Aorta (tissue), 5 donors: ENCODE measurements at places on chromosomes 12 and 14. TPM values are rescaled to one million over a fixed set of nuclear protein-coding genes. Genes with fewer than 3 reads are reported as not detected.
A peak's percentile ranks its signal among the peaks of the same experiment; 100 is the strongest.

GRCh38 chr12:82886671-82887340 is 200.1 kb downstream of the TMTC2 start:
- no peak for DNase-seq

The POLE2 gene
- total RNA-seq = 3.2 TPM

DNA sequence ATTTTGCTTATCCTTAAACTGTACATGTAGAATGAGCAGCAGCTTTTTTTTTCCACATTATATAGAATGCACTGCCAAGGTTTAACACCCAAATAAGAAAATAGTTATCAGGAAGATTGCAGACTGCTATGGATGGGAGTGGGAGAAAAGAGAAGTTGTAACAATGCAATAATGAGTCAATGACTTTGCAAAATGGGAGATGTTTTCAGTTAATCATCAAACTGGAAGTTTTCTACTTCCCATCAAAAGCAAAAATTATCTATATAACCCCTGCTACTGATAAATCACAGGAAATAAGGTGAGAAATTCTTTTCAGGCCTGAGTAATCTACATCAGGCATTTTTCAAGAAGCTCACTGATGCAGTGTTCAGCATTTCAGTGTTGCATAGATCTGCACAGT is 309.1 kb downstream of the GXYLT1 start:
- no peak for DNase-seq

DNA sequence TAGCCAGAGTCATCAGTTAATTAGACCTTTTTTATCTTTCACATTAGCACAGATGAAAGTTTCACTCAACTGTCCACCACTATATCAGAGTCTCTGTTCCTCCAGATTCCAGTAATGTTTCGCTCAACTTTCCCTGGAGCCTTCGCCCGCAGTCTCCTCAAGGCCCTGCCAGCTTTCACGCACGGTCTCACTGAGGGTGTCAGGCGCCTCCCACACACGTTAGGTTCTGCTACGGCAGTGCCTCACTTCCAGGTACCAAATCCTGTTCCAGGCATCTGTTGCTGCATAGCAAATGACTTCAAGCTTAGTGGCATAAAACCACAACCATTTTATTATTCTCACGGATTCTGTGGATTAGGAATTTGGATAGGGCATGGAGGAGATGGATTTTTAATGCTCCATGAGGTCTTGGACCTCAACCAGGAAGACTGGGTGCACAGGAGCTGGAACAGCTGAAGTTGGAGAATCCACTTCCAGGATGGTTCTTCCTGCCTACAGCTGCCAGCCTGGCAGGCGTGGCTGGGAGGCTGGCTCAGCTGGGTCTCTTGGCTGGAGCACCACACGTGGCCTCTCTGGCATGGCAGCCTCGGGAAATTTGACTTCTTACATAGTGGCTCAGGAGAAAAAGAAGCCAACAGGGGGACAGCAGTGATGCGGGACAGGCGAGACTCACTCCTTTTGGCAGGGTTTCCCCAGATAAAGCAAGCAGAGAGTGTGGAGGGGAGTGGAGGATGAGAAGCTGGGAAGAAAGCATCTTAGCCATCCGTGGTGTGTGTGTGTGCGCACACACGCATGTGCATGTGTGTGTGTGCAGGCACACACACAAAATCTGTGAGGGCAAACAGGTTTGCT is 21.3 kb upstream of the BCDIN3D start:
- no peak for DNase-seq

- no peak for DNase-seq
These were observed 116.0 kb upstream of the TMCC3 start for GRCh38 chr12:94766397-94766796.

DNA sequence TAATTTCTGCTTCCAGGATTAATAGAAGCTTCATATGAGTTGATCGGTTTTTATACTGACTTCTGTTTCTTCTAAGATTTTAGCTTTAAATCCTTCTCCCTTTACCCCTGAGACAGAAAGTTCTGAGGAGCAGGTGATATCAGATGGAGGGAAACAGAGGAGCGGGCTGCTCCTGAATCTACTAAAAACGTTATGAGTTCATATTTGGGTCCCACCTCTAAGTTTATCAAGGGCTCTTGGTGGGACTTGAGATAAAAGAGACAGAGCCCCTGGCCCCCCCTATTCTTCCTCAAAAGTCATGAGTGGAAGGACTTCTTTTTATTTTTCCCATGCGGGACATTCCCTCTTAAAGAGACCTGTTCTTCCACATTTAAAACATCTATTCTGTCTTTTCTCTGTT is 23.8 kb downstream of the CLEC2A start:
- DNase-seq = no peak

- DNase-seq = no peak
These were observed 32.0 kb downstream of the ARF6 start for GRCh38 chr14:49924852-49925251.

- DNase-seq = no peak
These were observed 135.5 kb downstream of the CRADD start for GRCh38 chr12:93812626-93813025.

- no peak for DNase-seq
These were observed 314.3 kb downstream of the C12orf75 start for GRCh38 chr12:105644770-105645169.

- no peak for DNase-seq
These were observed 57.6 kb downstream of the NCOR2 start for GRCh38 chr12:124509676-124510300.

DNA sequence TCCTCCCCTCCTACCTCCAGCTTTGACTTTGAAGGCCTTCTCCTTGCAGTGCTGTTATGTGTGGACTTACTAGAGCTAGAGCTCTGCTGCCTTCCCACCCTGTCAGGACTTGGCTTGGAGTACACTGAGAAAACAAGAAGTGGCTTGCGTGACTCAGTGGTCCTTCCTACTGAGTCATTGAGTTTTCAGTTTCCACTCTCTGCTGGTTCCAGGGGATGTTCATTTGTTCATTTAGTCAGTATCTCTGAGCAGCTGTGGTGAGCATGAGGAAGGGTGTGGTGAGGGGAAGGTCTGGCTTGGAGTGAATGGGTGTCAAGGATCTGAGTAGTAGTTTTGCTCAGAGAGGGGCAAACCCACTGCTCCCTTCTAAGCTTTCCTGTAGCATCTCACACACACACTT is 17.2 kb upstream of the ELK3 start:
- no peak for DNase-seq

GRCh38 chr14:93015505-93015904 is 92.6 kb downstream of the CHGA start:
- DNase-seq = no peak

DNA sequence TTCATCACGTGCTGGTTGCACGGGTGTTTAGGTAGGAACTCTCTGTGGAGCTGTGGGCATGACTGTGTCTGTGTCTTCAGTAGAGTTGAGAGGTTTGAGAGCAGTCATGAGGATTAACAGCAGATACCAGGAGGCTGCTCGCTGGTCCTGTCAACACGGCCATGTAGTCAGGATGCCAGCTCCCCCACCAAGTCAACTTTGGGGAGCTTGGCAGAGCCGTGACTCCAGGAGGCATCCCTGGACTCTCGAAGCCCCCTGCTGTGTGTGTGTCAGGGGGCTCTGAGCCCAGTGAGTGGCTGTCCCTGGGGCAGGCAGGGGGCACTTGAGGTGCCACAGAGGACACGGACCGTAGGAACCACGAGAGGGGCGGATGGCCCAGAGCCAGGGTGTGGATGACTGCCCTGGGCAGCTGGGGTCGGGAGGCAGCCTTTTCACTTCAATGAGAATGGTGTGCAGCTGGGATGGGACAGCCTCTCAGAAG is 7.2 kb upstream of the GPR132 start:
- DNase-seq = peak; percentile 54

The C12orf54 gene
- 0.65 TPM for total RNA-seq

DNA sequence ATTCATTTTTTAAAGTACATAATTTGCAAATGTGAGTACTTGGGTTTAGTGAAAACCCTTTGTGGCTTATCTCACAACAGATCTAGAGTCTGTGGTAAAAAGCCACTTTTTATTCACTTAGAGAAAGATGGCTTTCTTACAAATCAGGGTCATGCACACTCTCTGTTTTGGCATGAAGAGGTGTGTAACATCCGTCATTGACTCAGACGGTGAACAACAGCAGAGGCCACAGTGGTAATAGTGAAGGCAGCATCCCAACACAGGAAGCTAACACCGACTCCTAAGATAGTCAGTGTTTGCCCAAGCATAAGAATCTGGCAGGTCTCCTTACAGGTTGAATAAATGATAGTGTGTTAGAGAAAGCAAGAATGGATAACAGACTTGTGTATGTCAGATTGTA is 593.0 kb downstream of the SOX5 start:
- no peak for DNase-seq

- DNase-seq = no peak
These were observed 189.6 kb upstream of the SOX5 start for GRCh38 chr12:24139035-24139434.

DNA sequence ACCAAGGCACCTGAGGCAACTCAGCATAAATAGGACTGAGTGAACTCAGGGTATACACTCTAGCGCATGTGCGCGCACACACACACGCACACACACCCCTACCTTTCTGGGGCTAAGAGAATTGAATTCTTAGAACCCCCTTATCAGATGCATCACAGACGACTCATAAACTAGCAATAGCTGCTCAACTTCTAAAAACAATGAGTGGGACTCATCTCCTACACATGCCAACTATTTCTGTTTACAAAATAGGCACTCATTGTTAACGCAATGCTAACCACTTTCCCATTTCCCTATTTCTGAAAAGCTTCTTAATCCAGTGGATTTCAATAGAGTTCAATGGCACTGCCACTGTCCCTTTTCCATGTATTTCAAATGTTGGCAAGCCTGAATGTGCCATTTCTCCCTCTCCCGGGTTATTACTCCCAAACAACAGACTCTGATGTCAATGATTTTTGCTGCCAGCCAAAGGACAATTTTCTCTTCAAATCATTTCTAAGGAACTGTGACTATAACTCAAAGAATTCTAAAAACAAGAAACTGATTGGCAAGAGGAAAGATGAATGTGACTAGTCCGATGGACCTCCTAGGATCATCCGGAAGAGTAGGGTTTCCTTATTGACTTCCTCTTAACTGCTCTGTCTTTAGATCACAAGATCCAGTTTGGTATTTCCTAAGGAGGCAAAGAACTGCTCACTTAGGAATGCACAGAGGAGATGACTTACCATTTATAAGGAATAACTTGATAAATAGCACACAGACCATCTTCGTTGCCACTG is 48.8 kb downstream of the SLC38A1 start:
- no peak for DNase-seq

DNA sequence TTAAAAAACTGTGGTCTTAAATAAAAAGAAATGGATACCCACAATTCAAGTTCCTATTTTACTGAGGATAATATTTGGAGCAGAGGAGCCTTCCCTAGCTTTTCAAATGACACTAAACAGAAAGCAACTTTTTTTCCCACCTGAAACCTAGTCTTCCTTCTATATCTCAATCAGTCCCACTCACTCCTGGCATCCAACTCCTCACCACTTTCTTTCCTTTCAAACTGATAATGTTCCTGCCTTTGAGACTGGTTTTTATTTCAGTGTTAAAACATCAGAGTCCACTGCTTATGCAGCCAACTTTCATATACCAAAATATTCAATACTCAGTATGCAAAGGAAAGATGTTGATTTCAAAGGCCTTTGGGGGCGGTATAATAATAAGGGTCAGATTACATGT is 225.6 kb downstream of the GXYLT1 start:
- DNase-seq = no peak

DNA sequence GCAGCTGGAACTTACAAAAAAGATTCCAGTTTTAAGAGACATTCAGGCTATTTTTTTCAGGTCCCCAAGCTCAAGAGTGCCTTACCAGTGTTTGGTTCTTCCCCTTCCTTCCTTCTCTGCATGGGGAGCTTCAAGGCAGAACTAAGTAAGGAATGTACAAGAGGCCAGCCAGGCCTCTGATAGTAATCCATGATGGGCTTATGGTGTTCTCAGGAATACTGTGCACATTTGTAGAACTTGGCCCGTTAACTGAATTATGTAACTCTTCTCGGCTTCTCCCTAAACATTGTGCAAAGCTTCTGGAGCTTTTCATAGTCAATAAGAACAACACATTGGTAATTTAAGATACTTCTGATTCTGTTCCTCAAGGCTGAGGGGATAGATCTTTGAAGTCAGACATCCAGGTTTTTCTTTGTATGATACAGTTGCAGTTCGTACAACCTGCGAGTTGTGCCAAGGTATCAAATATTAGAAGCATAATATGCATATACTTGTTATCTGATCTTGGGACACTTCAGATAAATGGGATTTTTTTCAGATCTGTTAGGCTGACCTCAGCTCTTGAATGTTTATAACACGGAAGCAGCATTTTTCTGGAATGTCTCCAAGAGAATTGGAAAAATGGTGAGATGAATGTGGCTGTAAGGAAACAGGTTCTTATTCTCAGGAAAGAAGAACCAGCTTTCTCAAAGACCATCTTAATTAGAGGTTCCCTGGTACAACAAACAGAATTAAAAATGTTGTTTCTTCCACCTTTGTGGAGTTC is 148.6 kb downstream of the ANO4 start:
- no peak for DNase-seq

The TAC3 gene
- total RNA-seq = not detected

DNA sequence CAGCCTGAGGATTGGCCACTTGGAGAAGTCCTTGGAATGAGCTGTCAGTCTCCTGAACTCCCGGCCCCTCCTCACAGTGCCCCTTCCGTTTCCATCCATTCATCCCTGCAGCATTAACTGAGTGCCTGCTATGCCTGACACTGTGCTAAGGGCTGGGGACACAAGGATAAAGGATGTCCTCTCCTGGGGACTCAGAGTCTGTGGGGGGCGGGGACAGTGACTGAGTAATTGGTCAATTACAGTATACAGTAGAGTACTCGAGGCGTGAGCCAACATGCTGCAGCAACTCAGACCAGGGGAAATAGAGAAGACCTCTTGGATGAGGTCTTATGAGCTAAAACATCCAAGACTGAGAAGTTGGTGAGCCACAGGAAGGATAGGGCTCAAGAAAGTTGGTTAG is 43.4 kb upstream of the PWP1 start:
- DNase-seq = no peak

The PLA2G1B gene
- 1.2 TPM for total RNA-seq

DNA sequence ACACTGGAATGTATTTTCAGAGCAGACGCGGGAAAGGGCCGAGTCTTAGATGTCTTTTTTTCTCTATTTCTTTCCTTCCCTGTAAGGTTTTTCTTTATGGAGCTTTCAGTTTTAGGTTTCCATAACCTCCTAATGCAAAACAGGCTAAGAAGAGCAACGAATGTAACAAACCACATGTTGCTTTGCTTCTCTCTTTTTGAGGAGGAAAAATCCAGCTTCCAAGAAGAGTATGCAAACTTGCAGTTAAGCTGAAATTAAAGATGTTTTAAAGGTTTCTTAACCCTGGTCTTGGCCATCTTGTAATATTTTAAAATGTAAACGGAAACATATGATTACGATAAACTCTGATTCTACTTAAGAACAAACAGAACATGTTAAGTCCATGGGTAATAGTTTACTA is 86.9 kb downstream of the PRICKLE1 start:
- no peak for DNase-seq

- DNase-seq = no peak
These were observed 52.5 kb downstream of the KIAA0586 start for GRCh38 chr14:58479975-58480374.

- DNase-seq = no peak
These were observed 7.6 kb downstream of the B4GALNT1 start for GRCh38 chr12:57625261-57626032.
